CD4-positive, alpha-beta T cell treated with Interferon gamma for 1 hour (primary cell): ENCODE measurements at places on chromosomes 5 and 9.

DNA sequence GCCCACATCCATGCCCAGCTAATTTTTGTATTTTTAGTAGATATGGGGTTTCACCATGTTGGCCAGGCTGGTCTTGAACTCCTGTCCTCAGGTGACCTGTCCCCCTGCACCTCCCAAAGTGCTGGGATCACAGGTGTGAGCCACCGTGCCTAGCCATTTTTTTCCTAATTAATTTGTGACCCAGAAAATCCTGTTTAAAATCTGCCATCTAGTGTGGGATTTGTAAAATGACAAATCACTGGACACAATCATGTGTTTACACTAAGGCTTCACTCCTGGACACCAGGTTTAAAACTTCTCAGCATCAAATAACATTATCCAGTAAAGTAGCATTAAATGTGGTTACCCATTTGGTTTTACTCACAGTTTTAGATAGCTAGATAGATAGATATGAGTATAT lies 18.6 kb upstream of the KDM4C start:
- DNase-seq: no peak

GRCh38 chr5:151205411-151205810 lies 18.5 kb downstream of the CCDC69 start:
- no peak for DNase-seq

- no peak for DNase-seq
These were observed 376.7 kb downstream of the GABRG2 start for GRCh38 chr5:162444129-162444762.

DNA sequence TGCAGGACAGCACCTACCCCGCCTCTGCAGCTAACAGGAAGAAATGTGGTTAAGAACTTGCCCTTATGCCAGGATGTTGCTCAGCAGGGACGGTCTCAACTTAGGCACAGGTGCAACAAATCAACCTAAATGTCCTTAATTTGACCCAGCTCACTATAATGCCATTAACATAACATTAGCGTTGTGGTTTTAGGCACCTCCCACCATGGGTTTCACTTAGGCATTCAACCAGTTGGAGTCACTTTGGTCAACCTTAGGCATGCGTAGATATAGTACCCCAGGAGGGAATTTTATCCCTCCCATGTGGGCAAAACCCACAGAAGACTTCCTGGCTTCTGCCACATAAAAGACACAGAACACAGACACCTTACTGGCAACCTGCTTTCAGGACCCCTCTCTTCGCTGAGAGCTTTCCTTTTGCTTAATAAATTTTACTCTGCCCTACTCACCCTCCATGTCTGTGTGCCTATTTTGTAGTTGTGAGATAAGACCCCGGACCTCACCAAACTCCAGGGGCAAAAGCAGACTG lies 8.7 kb upstream of the ERAP1 start:
- DNase-seq: peak; percentile 61

GRCh38 chr5:96516631-96517071 lies 83.6 kb upstream of the PCSK1 start:
- no peak for DNase-seq

GRCh38 chr5:157914151-157914788 lies 55.3 kb upstream of the CLINT1 start:
- DNase-seq: no peak

DNA sequence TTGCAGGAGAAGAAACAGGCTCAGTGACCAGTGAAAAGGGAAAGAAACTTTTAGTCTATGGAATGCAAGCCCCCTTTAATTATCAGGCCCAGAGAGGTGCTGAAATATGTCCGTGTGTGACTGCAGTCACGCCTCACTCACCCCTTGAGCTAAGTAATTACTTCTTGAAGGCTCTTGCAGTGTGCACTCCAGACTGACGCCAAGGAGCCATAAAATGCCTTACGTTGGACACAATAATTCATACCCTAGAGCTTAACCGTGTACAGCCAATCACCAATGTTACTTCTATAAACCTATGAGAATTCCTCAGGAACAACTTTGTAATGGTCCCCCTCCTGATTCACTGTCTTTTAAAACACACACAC lies 242.2 kb downstream of the SYK start:
- DNase-seq: no peak

DNA sequence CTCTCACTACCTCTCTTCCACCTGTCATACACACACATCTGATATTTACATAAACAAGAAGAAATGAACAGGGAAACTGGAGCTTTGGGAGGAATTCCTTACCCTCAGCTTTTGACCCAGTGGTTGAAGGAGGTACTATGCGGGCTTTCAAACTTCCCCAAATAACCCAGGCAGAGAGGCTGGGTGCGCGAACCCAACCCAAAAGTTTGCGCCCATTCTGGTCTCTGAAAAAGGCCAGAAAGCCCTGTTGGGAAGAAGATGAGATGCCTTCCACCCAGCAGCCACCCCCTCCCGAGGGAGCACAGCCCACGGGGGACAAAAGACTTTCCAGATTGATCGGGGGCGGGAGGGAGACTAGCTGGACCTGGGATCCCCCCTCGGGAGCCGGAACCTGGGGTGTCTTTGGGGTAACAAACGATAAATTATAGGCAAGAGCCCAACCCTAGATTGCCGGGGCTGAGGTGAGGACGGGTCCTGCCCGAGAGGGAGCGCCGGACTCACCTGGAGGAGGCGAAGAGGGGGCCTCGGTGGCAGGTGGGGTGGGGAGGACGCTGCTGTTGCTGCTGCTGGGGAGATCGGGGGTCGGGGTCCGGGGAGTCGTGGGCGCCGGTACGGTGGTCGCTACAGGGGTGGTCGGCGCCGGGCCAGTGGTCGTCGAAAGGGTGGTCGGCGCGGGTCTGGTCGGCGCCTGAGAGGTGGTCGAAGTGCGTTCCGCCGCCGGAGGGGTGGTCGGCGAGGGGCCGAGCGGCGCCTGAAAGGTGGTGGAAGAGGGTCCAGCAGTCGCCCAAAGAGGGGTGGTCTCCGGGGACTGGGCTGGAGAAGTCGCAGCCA lies 798 bp downstream of the MEGF9 start:
- no peak for DNase-seq

- no peak for DNase-seq
These were observed 292.4 kb downstream of the EFNA5 start for GRCh38 chr5:107378218-107378899.

DNA sequence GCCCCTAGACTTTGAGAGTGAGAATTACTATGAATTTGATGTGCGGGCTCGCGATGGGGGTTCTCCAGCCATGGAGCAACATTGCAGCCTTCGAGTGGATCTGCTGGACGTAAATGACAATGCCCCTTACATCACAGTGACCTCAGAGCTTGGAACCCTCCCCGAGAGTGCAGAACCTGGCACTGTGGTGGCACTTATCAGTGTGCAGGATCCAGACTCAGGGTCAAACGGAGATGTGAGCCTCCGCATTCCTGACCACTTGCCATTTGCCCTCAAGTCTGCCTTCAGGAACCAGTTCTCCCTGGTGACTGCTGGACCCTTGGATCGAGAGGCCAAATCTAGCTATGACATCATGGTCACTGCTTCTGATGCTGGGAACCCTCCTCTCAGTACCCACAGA lies 1.3 kb downstream of the PCDHGC4 start:
- DNase-seq: no peak

GRCh38 chr5:34737731-34738130 lies 81.6 kb downstream of the RAI14 start:
- no peak for DNase-seq

DNA sequence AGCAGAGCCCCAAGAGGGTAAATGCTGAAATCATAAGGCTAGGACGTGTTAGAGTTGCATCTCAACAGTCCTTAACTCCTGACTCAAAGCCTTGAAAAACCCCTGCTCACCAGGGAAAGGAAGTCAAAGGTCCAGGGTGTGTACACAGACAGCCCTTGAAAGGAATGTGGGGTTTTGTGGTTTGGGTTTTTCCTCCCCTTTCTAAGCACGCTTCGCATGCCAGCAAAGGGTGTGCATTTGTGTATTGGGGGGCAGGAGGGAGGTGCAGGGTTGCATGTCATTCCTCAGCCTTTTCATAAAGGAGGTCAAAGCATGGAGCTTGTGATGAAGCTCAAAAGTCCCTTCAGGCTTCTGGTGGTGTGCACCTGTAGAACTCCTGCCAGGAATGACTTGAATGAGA lies 17.3 kb upstream of the XPA start:
- DNase-seq: no peak

DNA sequence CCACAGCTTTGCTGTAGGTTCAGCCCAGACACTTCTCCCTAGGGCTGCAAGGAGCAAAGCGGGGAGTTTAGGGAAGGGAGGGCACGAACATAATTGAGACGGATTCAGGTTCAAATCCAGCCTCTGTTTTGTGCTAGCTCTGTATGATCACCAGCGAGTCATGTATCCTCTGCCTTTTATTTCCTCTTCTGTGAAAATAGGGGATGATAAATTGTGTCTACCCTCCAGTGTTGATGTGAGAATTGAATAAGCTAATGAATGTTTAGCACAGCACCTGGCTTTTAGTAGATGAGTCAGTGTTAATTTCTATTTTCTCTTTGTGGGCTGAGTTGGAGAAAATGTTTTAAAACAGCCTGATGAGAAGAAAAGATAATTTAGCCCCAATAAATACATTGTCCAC lies 6.2 kb downstream of the MLANA start:
- no peak for DNase-seq

- no peak for DNase-seq
These were observed 107.7 kb downstream of the GDA start for GRCh38 chr9:72256931-72257330.

GRCh38 chr5:15008476-15008875 lies 136.9 kb upstream of the ANKH start:
- no peak for DNase-seq

- DNase-seq: no peak
These were observed 52.8 kb downstream of the CTNND2 start for GRCh38 chr5:11851416-11851815.

DNA sequence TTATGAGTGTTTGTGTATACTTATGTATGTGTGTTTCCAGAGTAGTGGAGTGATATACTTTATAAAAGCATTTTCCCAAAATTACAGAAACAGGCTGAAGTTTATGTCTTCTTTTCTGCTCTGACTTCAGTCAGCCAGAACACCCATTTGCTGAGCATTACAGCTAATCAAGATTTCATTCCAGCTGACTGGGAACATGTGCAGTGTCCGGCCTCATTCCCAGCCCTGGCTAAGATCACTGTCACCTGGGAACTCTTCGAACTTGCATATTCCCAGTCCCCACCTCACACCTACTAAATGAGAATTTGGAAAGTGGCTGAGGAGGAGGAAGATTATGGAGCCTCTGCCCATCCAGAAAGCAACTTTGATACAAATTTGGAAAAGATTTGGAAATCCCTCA lies 90.8 kb upstream of the PRRC1 start:
- DNase-seq: no peak

GRCh38 chr9:37953206-37953774 lies 49.4 kb upstream of the SLC25A51 start:
- DNase-seq: no peak
